RWPE1 (cell line): ENCODE measurements at places on chromosomes 12 and 14.
A peak's percentile ranks its signal among the peaks of the same experiment; 100 is the strongest.

DNA sequence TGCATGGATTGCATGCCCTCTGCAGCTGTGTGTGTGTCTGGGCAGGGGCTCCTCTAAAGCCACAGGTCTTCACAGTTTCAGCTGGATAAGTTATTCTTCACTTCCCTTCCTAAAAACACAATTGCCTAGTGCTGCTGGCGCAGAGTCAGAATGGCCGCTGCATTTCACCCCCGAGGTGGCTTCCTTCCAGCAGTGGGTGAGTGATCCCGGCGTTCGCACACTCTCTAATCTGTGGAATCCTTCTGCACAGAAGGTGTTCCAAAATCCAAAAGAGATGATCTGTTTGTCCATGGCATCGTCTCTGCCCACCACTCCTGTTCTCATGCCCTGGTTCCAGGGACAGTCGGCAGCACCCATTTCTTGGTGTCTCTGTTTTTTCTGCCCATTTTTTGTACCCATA lies 340.7 kb downstream of the DPF3 start:
- DNase-seq, result no peak

- DNase-seq, result no peak
Measured at GRCh38 chr12:18551106-18551505, 186.7 kb downstream of the PLCZ1 start.

DNA sequence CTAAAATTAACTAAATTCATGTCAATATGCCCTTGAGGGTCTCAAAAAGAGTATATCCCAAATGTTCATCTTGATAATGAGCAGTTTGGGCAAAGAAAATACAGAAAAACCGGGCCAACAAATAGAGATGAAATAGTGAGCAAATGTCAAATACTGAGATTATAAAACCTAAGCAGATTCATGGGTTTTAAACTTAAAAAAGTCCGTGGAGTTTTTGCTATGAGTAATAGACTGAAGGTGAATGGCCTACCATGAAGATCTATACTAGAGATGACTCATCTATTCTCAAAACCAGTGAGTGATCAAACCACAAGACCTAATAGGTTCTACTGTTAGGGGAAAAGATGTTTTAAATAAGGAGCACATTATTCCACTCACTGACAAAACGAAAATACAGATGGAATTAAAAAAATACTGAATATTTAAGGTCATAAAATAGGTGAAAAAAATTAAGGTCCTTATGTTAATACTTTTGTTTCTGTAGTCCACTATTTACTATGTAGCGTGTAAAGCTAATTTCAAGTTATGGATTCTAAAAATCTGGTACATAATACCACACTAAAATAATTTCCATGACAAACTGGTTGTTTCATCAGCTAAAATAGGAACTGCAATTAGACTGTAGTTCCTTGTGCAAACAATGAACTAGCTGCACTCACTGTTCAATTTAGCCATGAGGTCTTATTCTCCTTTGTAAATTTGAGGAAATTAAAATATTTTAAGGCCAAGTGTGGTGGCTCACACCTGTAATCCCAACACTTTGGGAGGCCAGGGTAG lies 5.0 kb downstream of the HNRNPC start:
- DNase-seq, result peak; percentile 59

GRCh38 chr12:26188127-26188526 lies 7.2 kb upstream of the SSPN start:
- no peak for DNase-seq

DNA sequence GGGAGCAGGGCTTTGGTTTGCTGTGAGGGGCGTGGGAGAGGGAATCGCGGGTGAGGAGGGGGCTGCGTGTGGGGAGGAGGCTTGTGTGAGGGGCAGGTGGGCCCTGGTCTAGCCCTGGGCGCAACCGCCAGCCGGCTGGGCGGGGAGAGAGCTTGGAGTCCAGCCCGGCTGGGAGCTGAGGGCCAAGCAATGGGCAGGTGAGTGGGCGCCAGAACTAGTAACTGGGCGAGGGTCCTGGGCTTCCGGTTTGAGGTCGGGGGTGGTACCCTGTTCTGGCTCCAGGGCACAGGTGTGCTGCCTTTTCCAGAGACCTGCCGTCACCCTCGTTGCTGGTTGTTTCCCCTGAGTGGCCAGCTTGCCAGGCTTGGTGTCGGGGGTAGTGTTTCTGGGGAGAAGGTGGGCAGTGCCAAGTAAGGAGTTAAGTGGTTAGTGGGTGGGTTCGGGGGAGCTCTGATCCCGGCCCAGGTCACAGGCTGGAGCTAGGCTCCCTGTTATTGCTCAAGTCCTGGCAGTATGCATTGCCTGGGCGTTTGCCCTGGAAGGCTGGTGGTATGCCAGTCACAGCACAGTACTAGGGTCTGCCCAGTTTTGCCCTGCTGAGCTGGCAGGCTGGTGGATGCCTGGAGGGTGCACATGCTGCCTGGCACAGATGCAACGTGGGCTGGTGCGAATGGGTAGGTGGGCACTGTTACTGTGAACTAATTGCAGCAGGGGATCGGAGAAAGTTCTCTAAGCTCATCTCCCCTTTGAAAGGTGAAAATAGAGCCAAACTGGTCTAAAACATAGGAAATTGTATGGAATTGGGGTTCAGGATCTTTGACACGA lies 683 bp downstream of the CIPC start:
- DNase-seq, result peak; percentile 28

DNA sequence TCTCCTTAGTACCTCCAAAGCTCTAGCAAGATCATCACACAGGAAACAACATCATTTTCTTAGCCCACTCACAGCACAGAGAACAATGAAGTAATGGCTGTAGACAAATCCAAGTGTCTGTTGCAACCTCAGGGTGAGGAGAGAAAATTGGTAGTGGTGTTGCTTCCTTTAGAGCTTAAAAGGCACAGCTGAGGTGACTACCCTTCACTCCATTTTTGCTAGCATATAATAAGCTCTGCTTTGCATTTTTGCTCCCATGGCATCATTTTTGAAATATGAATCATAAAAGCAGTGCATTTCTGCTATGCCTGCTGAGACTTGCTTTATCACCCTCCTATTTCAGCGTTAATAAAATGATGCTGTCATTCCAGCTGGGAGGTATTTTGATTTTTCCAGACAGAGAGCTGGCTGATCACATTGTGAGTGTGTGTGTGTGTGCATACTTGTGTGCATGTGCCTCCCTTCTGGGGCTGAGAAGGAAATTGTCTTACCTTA lies 18.5 kb upstream of the PCNX1 start:
- DNase-seq, result peak; percentile 89

- no peak for DNase-seq
Measured at GRCh38 chr12:93460902-93461301, 6.4 kb upstream of the MRPL42 start.

GRCh38 chr12:101002696-101003419 lies 207.2 kb downstream of the SLC5A8 start:
- no peak for DNase-seq

- no peak for DNase-seq
Measured at GRCh38 chr14:63972323-63972932, 119.6 kb downstream of the SYNE2 start.

DNA sequence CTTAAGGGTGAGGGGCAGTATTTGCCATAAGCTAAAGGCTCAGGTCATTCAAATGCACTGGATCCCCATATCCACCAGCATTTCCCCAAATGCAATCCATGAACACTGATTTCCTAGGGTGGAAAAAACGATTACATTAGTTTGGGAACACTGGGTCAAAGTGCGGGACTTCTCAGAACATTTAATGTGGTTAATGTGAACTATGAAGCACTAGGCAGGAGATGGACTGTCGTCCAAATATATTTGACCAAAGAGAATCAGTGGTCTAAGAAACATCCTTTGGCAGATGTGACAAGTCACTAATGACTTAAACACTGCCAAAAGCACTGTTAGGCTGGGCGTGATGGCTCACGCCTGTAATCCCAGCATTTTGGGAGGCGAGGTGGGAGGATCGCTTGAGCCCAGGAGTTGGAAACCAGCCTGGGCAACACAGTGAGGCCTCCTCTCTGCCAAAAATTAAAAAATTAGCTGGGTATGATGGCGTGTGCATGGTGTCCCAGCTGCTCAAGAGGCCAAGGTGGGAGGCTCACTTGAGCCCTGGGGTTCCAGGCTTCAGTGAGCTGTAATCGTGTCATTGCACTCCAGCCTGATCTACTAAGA lies 205.4 kb downstream of the CALM1 start:
- no peak for DNase-seq

DNA sequence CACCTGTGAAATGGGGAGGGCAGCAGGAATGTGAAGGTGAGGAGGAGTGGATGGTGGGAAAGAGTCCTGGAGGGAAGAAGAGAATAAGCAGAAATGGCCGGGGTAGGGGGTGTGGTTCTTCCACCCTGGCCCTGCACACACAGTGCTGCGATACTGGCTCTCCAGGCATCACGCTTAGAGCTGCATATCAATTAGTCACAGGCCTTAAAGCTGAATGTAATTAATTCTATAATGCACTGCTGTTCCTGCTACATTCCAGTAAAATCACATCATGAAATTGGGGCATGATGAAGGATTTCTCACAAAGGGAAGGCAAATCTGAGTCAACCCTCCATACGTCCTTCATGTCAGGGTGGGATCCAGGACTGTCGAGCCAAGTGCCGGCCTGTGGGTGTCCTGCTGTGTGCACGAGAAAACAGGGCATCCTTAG lies 566.1 kb downstream of the BCL11B start:
- DNase-seq, result no peak

DNA sequence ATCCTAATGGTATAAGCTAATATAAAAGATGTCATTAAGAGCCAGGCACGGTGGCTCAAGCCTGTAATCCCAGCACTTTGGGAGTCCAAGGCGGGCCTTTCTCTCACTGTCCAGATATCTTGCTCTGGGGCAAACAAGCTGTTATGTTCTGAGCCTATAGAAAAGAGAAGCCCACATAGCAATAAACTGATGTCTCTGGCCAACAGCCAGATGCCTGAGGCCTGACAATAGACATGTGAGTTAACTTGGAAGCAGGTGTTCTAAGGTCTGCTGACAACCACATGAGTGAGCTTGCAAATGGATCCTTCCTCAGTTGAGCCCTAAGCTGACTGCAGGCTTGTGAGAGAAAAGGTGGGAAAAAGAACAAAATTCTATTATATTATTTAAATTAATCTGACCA lies 25.0 kb downstream of the YAF2 start:
- DNase-seq, result peak; percentile 47

GRCh38 chr12:7282844-7283243 lies 21.0 kb upstream of the ACSM4 start:
- DNase-seq, result no peak

DNA sequence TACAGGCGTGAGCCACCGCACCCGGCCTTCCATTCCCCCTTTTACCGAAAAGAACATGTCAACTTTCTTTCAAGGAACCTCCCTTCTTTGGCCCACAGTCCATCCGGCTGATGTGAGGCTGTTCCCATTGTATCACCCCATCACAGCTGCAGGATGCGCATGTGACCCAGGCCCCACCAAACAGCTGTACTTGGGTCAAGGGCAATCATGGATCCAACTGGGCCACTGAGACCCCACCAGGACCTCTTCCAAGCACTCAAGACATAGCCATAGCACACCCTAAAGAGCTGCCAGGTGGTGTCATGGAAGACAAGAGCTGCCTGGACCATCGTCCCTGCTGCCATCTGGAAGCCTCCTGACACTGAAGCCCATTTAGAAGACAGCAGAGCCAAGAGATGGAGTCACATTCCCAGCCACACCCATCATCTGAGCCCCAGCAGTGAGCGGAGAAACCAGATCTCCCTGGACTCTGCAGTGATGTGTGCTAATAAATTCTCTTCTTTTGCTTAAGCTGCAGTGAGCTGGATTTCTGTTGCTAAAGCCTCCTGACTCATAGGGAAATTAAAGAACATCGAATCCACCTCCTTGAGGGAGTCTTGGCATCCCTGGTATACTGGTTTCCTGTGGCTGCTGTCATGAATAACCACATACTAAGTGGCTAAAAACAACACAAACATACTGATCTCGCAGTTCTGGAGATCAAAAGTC lies 105.6 kb downstream of the KSR2 start:
- peak; percentile 43 for DNase-seq

DNA sequence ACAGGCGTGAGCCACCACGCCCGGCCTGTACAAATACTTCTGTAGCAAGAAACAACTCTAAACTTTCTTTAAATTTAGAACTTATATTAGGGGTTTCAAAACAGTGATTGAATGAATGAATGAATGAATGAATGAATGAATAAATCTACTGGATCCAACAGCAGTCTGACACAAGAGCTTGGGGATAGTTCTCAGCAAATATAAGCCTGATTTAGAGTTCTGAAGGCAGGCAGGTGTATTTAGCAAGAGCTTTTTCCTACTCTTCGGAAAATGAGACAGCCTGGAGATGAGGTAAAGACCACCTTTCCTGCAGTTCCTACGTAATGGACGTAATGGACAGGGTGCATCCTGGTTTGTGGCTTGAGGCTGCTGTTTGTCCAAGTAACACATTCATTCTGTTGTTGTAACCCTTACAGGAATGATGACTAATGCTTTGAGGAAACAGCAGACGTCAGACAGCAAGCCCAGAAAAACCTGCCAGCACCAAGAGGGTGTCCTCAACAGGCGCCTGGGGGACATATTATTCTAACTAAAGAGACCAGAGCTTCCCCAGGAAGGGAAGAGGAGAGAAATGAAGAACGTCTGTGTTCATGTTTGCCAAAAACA lies 277.4 kb upstream of the SOX5 start:
- DNase-seq, result peak; percentile 45

DNA sequence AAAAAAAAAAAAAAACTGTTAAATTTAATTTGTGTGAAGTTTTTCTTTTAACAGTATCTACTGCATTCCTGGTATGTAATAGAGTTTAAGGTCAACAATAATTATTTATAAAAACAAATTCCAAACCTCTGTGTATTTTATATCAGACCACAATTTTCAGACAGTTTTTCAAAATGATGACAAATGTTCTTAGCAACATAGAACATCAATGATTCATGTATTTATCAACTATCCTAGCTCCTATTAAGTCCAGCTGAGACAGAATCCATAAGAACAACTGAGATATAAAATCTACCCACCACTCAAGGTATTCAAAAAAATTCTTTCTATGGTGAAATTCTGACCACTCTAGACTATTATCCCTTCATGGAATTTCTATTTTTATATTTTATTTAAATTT lies 144.5 kb downstream of the EPS8 start:
- DNase-seq, result no peak

DNA sequence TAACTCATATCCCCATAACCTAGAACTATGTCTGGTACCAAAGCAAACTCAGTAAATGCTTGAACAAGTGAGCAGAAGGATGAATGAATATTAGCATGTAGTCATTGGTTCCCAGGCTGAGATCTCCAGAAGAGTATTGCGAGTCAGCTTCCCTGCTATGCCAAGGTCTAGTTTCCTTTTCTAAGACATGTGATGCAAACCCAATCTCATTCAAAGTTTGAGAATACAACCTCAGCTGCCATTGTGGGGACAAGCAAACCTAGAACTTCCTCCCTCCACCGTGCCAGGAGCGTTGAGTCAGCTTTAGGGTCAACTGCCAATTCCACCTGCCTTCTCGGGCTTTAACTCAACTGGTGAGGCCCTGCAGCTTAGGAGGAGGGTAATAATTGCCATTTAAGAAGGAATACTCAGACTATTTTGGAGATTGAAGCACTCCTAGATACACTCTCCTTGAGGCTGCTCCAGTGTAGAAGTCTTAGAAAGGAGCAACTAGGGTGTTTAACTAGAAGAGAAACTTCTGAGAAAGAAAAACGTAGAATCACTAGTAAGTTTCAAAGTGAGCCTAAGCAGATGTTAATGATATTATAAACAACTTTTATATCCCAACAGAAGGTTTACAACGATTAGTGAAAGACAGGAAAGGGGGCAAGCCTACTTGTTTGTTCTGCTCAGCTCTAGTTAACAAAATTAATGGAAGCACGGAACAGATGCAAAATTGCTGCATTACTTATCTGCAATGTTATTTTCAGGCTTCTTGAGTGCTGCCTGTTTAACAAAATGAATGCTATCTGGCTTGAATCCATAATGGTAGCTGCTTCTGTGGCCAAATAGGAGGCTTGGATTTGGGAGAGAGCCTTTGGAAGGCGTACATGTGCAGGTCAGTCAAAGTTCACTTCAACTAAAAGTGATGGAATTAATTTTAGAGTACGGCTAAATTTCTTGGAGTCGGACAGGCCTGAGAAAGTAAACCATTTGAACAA lies 96.9 kb downstream of the HELB start:
- no peak for DNase-seq
